Tongue (tissue), 3 donors: ENCODE measurements at places on chromosomes 1 and 21.
A peak's percentile ranks its signal among the peaks of the same experiment; 100 is the strongest.

DNA sequence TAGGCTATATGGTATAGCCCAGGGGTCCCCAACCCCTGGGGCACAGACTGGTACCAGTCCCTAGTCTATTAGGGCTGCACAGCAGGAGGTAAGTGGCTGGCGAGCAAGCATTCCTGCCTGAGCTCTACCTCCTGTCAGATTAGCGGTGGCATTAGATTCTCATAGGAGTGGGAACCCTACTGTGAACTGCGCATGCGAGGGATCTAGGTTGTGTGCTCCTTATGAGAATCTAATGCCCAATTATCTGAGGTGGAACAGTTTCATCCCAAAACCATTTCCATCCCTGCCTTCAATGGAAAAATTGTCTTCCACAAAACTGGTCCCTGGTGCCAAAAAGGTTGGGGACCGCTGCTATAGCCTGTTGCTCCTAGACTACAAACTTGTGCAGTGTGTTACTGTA lies 22.8 kb upstream of the ZBTB8A start:
- DNase-seq: no peak

DNA sequence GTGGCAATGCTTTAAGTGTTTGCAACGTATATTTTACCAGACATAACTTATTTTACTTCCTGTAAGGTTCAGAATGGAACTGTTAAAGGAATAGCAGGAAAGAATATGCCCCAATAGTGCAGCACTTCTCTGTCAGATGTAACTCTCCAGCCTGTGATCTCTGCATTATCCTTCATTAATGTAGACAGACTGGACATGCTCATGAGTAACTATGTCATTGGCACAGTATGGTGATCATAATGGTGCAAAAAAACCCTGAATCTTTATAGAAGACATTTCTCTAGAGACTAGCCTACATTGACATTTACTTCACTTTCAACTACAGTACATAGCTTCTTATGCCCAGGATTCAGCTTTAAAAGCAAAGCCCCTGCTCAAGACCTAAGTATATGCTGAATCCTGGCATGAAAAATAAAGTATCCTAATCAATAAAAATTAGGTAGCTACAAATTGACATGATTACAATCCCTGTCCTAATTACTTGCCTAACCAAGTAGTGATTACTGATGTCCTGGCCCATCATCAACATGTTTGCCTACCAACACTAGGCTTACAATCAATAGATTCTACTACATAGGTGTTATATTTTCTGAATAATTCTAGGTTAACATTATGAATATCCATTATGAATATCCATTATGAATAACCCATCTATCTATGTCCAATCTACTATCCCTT lies 13.9 kb downstream of the COX20 start:
- no peak for DNase-seq

DNA sequence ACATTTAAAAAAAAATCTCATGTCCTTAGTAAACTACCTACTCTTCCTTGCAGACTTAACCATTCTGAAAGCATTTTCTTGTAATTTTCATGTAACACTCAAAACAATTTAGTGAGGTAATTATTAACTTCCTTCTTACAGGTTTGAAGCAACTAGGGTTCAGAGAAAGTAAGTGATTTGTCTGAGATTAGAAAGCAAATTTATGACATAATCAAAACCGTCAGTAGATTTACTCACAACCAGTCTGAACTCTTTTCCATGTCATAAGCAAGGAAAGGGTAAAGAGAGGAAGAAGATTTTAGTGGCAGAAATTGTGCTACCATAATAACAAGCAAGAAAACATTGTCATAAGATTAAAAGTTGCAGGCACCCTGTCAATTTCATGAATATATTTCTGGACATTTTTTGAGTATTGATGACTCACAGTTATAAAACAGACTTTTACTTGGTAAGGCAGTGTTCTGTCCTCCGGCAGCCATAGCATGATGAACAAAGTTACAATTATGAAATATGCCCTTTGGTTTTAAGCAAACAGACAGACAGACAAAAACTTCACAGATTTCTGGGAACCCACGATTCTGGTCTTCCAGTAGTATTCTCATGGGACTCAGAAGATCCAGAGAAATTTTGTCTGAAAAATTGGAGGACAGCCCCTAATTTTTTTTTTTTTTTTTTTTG lies 707.2 kb downstream of the RWDD3 start:
- no peak for DNase-seq

DNA sequence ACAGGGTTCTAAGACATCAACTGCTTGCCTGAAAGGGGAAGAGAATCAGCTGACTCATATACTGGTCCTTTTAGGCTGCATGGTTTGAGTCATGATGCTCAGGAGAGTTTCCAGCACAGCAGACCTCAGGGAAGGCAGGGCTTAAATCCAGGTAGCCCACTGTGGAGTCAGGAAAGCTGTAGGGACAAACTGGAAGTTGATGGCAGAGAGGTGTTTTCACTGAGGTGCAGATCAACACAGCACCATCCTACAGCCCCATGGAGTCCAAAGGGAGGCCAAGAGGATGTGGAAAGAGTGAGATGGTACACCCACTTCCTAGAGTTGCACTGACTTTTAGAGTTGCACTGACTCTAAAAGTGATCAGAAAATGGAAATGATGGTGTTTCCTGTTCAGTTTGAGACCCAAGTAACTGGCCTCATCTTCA lies 252.4 kb upstream of the DUSP10 start:
- DNase-seq: no peak

GRCh38 chr21:26409735-26410134 lies 163.4 kb downstream of the CYYR1 start:
- DNase-seq: peak; percentile 26

GRCh38 chr1:174883409-174883808 lies 116.3 kb upstream of the CACYBP start:
- DNase-seq: peak; percentile 57

GRCh38 chr1:68495968-68496679 lies 758 bp downstream of the DEPDC1 start:
- no peak for DNase-seq

GRCh38 chr1:160097911-160098851 lies at the start of gene IGSF8:
Gene IGSF8 (minus strand): TSS chr1:160098619. CDS start chr1:160098472, 147 bp downstream.
- DNase-seq: peak; percentile 93

- no peak for DNase-seq
Measured at GRCh38 chr1:4553761-4554160, 100.6 kb upstream of the AJAP1 start.

DNA sequence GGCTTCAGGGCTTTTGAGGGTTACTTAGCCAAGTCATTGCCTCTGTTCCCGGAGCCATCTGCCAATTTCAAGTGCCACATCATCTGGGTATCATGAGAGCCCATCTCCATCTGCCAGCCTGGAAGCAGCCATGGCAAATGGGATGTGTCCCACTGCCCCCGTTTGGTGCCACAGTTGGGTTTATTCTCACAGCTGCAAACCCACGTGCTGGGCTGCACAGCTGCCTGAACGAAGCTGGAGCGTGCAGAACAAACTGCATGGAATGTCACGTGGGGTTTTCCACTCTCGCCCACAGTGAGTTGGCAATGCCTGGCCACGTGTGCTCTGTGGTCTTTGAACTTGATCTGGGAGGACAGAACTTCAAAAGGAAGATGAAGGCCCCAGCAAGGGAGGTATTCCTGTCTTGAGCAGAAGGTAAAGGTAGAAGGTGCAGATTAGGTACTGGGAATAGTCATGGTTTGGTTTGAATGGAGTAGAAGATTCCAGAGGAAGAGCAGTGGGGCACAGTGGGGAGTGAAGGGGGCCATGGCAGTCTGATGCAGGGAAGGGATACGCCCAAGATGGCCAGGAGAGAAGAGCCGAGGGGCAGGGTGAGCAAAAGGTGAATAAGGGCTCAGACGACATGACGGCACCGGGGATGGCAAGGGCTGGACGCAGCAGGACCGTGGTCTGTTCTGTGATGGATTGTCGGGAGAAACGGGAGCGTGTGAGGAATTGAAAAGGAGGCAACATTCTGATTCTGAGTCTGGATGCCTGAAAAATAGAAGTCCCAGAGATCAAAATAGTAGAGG lies 222.0 kb downstream of the KAZN start:
- DNase-seq: peak; percentile 86

GRCh38 chr1:94118013-94118412 lies 2.9 kb downstream of the ABCA4 start:
- DNase-seq: no peak

DNA sequence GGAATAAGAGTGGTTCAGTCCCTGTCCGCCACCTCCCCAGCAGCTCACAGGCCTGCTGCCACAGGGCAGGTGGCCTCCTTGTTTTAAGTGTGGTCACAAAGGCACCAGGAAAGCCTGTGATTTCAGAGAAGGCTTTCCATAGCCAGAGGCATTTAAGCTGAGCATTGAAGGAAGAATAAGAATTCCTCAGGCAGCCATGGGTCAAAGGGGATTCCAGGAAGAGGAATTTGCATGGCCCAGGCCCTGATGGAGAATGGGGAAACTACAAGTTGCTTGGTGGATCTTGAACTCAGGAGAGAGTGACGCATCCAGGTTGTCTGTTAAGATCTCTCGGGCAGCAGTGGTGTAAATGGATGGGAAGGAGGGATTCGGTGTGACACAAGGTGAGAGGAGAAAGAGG lies 66.7 kb downstream of the KLHDC7A start:
- no peak for DNase-seq

DNA sequence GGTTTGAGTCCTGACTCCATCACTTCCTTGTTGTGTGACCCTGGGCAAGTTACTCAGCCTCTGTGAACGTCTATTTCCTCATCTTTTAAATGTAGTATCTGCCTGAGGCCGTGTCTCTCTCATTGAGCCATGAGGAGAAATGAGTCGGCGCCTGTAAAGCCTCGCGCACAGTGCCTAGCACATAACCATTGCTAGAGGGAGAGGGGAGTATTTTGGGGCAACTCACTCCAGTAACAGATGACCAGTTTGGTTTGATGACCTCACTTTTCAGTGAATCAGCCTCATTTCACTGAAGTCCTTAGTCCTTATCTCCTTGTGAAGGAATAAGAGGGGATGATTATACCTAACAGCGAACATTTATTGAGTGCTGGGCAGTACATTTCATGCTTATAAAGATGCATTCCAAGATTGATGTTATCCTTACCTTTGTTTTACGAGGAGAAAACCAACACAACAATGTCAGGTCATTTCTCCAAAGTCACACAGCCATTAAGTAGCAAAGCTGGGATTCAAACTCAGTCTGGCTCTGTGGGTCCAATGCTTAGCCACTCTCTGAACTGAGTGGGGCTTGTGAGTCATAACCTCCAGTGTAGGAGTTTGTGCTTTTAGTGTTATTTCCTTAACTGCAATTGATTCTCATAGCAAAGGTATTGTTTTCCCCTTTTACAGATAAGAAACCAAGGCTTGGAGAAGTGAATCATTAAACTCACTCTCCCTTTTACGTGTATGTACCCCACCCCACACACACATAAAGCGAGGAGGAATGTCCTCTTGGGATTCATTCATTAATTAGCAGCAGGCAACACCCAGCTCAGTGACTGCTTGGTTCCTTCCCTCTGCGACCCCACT lies 25.9 kb downstream of the KCNC4 start:
- DNase-seq: no peak

DNA sequence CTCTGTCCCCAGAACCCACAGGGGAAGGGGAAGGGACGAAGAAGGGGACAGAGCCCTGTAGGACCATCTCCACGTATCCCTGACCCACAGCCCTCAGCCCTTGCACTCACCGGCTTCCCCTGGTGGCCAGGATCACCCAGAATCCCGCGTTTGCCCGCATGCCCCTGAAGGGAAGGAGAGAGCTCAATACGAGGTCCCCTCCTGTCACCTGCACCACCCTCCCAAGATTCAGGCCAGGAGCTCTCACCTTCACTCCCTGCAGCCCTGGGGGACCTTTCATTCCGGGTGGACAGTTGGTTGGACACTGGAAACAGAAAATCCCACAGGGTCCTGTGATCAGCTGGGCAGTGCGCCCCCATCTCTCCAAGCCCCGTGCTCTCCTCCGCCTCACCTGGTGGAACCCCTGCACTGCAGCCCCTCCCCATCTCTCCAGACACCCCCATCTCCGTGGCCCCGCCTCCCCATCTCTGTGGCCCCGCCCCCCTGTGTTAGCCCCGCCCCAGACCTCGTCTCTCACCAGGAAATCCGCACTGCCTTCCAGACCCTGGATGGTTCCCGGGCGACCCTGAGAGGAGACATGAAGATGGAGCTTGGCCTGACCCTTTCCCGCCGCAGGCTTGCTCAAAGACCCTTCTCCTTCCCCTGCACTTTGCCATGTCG lies 6.0 kb downstream of the COL9A2 start:
- no peak for DNase-seq

- DNase-seq: no peak
Measured at GRCh38 chr1:51871351-51871975, 7.1 kb downstream of the NRDC start.

GRCh38 chr1:171173069-171173468 lies 12.0 kb upstream of the FMO2 start:
- DNase-seq: no peak

DNA sequence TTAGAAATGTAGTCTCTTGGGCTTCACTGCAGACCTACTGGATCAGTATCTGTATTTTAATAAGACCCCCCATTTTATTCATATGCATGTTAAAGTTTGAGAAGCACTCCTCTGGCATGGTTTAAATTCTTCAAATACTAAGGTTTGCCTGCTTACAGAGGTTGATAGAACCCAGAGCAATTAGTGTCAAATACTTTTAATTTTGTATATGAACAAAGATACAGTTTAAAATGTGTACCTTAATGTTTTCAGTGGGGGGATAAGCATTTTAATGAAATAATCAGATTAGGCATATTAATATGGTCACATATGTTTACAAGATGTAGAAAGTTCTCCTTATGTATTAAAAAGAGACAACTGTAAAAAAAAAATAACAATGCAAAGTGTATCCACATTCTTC lies 40.4 kb upstream of the EPS15 start:
- no peak for DNase-seq

- no peak for DNase-seq
Measured at GRCh38 chr21:37866027-37866426, 50.2 kb downstream of the KCNJ6 start.

GRCh38 chr1:198492872-198493271 lies 47.6 kb downstream of the ATP6V1G3 start:
- DNase-seq: no peak

DNA sequence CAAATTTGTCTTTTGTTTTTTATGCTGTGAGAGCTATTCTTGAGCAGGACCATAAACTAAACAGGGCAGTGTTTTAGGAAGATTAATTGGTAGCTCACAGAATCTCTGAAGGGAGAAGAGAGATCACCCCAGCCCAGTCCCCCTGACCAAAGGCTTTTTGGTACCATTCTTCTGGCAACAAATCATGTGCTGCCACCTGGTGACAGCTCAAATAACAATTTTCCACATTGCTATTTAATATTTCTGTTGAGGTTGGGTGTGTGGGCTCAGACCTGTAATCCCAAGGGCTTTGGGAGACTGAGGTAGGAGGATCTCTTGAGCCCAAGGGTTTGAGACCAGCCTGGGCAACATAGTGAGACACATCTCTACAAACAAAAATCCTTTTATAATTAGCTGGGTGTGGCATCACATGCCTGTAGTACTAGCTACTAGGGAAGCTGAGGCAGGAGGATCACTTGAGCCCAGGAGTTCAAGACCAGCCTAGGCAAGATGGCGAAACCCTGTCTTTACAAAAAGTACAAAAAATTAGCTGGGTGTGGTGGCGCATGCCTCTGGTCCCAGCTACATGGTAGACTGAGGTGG lies 2.2 kb upstream of the TESK2 start:
- DNase-seq: peak; percentile 74

- DNase-seq: no peak
Measured at GRCh38 chr1:189350983-189351616, 1126.6 kb downstream of the BRINP3 start.
